Nephron progenitor cell (in vitro differentiated cells): ENCODE measurements at places on chromosomes 16 and 17.

GRCh38 chr16:83054283-83054682, 427.5 kb downstream of the CDH13 start:
- no peak for DNase-seq

GRCh38 chr16:73997971-73998370, 298.6 kb upstream of the PSMD7 start:
- no peak for DNase-seq

GRCh38 chr17:3167574-3167973, 29.7 kb upstream of the OR1A2 start:
- no peak for DNase-seq

DNA sequence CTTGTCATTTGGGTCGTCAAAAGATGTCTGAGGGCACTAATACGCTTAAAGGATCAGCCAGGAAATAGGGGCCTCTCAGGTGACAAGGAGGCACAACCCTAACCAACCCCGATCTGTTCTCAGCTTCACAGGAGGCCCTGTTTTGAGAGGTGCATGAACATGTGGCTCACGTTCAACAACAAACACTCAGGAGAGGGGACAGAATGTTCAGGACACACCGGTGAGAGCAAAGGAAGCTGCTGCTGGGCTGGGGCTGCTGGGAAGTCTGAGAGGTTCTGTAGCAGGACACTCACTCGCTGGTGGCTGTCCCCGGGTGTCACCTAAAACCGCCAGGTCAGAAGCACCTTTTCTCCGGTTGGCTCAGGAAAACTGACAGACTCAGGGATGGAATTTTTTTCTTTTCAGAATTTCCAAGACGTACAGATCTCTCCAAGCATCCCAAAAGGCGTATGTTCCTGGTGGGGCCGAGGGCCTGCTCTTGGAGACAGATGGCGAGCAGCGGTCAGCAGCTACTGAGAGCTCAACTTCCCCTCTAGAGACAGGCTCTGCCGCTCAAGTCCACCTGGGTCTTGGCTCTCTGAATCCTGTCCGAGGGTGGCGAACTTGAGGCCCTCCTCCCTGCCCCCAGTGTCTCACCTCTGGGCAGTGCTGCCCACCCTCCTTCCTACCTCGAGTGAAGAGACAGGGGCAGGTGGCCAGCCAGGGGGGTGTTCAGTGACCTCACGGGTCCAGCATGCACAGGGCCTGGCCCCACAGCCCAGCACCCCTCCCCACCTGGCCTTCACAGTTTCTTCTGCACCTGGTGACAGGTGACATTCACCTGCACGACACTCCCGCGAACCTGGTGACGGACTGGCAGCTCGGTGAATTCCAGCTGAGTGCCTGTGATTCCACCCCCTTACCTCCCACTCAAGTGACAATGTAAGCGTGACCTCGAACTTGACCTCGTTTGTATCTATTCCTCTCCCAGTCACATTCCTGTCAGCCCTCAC, 22.9 kb downstream of the CLUH start:
- DNase-seq = no peak

- DNase-seq = no peak
These were observed 17.3 kb downstream of the KANSL1 start for GRCh38 chr17:46175891-46176290.

GRCh38 chr17:77768248-77768852, 190.2 kb upstream of the TNRC6C start:
- no peak for DNase-seq

GRCh38 chr16:61909074-61909473, 127.2 kb downstream of the CDH8 start:
- DNase-seq = no peak

- DNase-seq = no peak
These were observed 10.0 kb downstream of the MMP15 start for GRCh38 chr16:58035356-58036170.

- DNase-seq = no peak
These were observed 21.5 kb upstream of the SPN start for GRCh38 chr16:29641561-29641960.

DNA sequence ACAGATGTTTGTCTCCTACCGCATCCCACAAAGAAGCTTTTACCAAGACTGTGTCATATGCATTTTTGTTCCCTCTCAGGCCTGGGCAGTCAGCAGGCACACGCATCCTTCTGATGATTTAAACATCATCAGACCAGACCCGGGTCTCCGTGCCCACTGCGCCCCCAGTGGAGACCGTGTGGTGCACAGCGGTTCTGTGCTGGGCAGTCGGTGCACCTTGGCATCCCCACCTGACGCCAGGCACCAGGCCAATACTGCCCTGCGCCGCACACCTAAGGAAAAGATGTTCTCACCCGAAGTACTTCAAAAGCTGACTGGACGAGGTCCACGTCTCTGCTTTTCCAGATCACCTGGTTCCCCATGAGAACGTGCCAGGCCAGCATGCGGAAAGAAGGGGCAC, 10.6 kb upstream of the PLD6 start:
- no peak for DNase-seq

DNA sequence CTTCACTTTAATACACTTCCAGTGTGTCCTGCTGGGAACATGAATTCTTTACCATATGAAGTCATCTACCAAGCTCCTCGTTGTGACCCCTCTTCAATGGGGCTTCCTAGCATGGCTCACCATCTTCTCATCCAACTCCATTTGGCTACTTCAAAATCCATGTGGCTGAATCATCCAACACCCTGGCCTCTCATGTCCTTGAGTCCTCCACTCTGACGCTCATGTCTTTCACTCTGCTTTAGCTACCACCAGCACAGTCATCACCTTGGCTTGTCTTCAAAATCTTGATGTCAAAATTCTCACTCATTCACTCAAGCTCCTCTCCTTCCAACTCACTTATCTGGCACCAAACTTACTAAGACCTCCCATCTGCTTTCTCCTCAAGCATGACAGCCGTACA, 35.8 kb downstream of the AMFR start:
- no peak for DNase-seq

DNA sequence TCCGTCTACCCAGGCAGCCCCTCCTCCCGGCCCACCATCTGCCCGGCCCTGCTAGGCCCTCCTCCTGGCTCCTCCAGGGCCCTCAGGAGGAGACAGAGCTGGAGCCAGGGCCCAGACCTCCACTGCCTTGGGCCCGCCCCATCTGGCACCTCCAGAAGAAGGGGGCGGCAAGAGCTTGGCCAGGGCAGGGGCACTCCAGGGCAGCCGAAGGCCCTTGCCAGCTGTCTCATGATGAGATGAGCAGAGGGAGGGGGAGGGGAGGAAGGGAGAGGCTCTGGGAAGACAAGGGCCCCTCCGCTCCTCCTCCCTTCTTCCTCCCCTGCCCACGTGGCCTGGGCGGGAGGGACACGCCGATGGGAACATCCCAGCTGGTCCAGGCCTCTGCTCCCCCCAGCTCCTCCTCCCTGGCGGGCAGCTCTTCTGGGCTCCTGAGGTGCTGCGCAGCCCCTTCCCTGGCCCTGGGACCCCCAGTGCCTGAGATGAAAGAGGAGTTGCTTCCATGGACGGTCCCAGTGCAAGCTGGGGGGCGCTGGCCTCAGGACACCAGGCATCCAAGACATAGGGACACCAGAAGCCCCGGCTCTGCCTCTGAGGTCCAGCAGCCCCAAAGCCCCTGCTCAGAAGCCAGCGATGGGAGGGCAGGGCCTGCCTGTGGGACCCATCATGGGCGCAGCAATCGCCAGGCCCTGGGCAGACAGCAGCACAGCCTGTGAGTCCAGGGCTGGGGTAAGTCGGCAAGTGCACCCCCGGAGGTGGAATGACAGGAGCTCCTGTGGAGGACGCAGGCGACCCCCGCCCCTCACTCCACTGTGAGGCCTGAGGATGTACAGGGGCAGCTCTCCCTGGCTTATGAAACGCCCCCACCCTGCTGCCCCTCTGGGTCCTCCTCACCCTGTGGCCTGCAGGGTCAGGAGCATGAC, 23.6 kb upstream of the ENPP7 start:
- no peak for DNase-seq

DNA sequence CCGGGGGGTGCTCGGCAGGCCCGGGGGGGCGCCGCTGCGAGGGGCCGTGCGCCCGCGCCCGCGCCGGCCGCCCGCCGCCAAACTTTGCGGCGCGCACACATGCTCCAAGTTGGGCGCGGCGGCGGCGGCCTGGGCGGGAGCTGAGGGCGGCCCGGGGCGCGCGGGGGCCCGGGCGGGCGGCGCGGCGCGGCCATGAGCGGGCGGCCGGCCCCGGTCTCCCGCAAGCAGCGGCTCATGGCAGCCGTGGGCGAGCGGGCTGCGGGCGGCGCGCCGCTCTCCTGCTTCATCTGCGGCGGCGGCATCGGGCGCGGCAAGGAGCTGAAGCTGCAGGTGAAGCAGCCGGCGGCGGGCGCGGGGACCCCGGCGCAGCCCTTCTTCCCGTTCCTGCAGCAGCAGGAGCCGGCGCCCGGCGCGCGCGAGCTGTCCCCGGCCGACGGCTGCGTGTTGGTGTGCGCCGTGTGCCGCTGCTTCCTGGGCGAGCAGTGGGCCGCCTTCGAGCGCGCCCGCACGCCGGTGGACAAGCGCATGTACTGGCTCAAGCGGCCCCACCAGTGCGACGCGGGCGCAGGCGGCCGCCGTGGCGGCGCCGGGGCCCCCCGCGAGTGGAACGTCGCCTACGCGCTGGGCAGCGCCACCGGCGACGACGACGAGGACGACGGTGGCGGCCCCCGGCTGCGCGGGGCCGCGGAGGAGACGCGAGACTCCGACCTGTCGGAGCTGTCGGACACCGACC, 57.2 kb upstream of the CIBAR2 start:
- DNase-seq = peak; percentile 59

- DNase-seq = no peak
These were observed 17.2 kb downstream of the SREBF1 start for GRCh38 chr17:17819561-17819995.

- no peak for DNase-seq
These were observed 4.5 kb downstream of the PRKAR1A start for GRCh38 chr17:68516732-68517131.

GRCh38 chr17:5619088-5619740, 34.9 kb upstream of the NLRP1 start:
- DNase-seq = no peak

DNA sequence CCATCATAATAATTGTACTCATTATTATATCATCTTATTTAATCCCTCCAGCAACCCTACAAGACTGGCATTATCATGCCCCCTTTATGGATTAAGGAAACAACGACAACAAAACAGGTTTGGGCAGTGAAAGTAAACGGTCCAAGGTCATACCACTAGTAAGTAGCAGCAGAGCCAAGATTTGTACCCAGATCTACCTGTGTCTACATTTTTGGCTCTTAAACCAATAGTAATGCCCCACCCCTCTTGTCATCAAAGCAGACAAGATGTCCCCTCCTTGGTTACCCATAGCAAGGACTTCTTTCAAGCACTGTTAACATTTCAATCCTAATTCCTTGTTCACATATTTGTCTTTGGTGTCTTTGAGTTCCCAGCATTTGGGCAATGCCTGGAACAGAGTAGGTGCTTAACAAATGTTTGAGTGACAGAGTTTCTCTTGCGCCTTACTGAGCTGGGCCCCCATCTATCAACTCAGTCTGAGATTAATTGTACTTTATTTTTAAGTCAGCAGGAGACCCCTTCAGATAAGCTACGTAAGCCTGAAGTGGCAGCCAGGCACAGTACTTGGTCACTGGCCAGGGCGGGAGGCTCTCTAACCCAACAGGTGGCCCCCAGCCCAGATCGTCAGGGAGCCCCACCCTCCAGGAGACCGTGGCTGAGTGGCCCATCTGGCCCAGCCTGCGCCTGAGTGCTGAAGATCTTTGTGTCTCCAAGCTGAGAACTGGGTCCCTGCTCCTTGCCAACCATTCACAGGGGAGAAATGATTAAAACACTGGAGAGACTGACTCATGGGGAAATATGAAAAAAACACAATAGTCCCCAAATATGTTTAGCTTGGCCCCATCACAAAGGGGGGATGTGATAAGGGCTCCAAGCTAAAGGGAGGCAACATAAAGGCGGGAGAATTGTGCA, 75.8 kb downstream of the AXIN2 start:
- DNase-seq = no peak

- no peak for DNase-seq
These were observed 10.8 kb downstream of the SSH2 start for GRCh38 chr17:29918922-29919856.

DNA sequence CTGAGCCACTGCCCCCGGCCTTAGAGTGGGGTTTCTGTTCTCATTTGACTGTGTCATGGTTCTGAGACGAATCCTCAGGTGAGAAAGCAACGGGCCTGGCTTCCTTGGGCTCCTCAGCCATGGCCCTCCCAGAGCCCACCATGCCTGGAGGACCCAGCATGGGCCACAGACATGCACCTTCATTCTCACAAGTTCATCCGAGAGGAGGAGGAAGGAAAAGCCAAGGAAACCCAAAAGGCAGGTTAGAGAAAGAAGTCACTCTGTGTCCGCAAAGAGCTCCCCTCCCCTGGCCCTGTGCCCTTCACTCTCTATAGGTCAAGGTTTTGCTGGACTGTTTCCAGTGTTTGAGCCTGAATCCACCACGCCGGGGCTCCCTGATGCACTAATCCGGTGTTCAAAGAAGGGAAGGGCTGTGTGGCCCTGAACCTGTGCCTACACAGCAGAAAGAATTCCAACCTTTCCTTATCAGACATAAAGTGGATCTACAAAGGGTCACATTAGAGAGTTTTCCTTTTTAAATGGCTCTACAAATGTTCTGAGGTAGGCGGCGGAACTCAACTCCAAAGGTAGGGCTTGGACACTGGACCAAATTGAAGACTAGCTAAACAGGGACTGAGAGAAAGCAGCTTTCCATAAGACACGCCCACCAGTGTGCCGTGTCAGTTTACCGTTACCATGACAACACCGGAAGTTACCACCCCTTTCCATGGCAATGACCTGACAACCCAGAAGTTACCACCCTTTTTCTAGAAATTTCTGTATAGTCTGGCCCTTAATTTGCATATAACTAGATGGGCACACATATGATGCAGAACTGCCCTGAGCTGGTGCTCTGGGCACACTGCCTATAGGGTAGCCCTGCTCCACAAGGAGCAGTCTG, 15.9 kb upstream of the PECAM1 start:
- no peak for DNase-seq

GRCh38 chr17:72381597-72382397, 261.0 kb downstream of the SOX9 start:
- peak; percentile 37 for DNase-seq

DNA sequence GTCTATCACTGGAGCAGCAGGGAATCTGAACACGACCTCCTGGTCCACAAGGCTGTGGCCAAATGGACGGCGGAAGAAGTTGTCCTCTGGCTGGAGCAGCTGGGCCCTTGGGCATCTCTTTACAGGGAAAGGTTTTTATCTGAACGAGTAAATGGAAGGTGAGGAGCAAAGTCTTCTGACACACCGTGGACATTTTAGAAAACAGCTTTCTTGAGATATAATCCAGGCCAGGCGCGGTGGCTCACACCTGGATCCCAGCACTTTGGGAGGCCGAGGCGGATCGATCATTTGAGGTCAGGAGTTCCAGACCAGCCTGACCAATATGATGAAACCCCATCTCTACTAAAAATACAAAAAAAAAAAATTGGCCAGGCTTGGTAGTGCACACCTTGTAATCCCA, 17.1 kb downstream of the BFAR start:
- no peak for DNase-seq
